H4 (cell line): ENCODE measurements at places on chromosomes 2 and 18. TPM values are rescaled to one million over a fixed set of nuclear protein-coding genes. Genes with fewer than 3 reads are reported as not detected.

The EML4 gene
- 25.7 and 30.6 TPM in 2 replicates for total RNA-seq

The DPP4 gene
- not detected in 2 replicates for total RNA-seq

The RAB6D gene
- total RNA-seq, result not detected in 2 replicates

The KCNJ3 gene
- total RNA-seq, result 0.10 TPM in 1 of 2 replicates, not detected in the other

The MROH2A gene
- total RNA-seq, result 0.02 TPM in 1 of 2 replicates, not detected in the other

The L3MBTL4 gene
- total RNA-seq, result 2.2 and 2.4 TPM in 2 replicates

The LGALSL gene
- 5.0 and 6.4 TPM in 2 replicates for total RNA-seq

The RPL37A gene
- 1,506 and 2,054 TPM in 2 replicates for total RNA-seq

GRCh38 chr2:43123981-43124686 is 102.3 kb downstream of the ZFP36L2 start:
- no peak for DNase-seq

GRCh38 chr18:55384551-55385275 is 203.3 kb downstream of the TCF4 start:
- DNase-seq, result peak; percentile 43

GRCh38 chr2:240172071-240172895 is 31.8 kb upstream of the OTOS start:
- DNase-seq, result no peak

DNA sequence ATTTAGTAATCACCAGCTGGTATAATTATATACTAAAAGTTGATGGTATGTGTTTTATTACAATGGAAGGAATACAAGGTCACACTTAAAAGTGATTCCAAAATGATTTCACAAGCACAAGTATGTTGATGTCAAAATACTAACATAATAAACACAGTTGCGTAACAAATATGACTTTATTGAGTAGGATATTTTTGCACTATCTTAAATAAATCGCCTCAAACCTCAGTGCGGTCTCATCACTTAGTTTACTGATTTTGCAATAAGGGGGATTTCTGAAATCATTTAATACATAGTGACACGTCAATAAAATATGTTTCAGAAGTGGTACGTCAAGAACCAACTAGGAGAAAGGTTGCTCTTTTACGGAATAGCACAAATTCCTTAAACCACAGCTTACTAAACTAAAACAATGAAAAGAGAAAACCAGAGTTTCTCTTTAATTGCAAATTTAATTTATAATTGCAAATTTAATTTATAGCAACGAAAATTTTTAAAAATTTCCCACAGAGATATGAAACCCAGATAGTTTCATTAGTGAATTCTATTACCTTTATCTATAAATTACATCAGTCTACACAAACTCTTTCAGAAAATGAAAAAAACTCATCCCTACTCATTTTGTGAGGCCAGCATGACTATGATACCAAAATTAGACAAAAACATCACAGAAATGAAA is 304.0 kb upstream of the REG3G start:
- DNase-seq, result no peak

DNA sequence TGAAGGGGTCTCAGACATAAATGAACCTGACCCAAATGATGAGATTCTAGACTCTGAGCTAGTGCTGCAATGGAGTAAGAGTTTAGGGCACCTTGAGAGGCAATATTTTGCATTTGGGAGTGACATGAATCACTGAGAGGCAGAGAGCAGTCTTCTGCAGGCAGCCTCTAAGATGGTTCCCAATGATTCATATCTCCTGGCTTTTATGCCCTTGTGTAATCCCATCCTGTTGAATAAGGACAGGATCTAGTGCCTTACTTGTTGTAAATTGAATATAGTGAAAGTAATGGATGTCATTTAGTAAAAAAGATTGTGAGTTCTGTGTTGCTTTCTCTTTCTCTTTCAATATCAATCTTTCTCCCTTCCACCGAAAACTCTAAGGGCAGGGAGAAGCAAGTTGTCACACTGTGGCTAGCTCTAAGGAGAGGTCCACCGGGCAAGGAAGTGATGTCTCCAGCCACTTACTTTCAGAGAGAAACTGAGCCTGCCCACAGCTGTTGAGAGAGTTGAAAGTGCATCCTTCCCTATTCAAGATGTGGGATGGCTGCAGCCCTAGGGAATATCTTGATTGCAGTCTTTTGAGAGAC is 144.7 kb downstream of the TRIB2 start:
- no peak for DNase-seq

DNA sequence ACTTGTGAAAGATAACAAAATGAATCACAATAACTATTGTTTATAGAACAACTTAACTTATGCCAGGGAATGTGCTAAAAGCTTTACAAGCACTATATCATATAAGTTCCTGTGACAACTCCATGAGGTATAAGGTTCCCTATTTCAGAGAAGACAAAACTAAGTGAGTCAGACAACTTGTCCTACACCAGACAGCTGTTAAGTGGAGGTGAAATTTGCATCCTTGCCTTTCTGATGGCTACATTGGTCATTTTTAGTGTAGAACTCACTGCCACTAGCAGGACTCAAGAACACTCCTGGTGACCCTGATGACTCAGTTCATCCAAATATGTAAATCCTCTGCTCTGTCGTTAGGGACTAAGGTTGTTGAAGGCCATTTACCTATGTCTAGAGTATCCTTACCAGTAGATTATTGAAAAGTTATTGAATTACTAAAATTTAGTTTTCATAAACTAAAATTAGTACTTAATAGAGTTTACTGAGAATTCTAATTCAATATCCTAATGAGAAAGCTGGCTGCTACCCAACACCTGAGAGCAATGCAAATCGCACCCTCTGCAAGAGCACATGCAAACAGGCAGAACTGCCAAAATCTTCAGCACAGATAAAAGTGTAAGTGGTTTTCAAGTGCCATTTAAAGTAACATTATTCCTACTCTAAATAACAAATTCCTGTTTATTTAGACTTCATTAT is 636.2 kb downstream of the NRXN1 start:
- peak; percentile 8 for DNase-seq

DNA sequence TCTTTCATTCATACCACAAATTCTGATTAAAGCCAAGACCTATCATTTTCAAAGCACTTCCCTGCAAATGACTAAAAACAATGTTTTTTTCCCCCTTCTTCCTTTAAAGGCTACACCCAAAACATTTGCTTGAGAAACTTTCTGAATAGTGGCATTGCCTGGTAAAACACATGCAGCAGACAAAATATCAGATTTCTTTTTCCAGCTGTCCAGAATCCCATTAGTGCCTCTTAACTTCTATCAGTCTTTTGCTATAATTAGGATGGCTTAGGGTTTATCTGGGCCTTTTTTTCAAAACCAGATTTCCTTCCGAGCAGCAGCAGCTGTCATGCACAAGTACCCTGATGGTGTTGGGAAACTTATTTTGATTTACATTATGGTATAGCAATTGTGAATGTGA is 50.6 kb downstream of the ALPK2 start:
- peak; percentile 47 for DNase-seq
